ENCODE measurements at places on chromosomes 4 and X.
A peak's percentile ranks its signal among the peaks of the same experiment; 100 is the strongest.

DNA sequence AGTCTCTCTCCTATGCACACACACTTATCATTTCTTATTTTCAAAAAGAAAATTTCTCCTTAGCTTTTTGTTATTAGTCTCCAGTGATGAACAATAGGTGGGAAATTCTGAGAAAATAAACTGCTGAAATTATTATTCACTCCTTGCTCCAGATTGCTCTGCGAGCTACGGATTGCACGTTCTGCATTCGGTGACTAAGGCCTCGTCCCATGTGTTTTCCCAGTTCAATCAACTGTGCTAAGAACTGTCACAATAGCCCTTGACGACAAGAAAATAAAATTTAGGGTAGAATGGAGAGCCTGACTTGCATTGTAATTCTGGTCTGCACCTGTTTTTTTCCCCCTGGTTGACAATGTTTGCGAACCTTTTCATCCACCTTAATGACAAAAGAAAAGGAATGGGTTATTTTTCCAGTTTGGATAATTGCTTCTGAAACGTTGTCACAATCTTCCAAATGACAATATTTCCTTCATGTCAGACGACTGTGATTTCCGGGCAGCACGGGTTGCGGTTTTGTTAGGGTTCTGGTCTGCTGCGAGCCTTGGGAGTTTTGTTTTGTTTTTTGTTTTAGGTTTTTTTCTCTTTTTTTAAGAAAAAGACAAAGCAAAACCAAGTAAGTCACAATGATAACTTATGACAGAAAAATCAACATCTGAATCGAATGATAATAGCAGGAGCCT, 124.5 kb upstream of the NOCT start:
- DNase-seq = no peak

DNA sequence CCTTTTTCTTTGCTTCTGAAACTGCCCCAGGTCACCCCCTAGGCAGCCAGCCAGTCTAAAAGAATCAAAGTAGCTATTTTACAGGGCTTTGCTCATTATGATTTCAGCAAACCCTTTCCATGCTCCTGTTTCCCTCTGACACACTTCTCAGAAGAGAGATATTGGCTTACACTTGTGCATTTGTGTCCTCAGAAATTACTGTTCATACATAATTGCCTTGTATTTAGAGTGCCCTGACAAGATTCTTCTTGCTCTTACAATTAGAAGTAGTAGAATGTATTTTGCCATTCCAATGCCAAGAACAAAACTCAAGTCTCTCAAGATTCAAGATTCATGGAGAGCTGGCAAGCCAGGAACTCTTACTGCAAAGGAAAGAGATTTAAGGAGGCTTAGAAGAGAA, 531.0 kb upstream of the ZFP42 start:
- no peak for DNase-seq

GRCh38 chr4:59537246-59537886, 1662.8 kb upstream of the ADGRL3 start:
- DNase-seq = no peak

DNA sequence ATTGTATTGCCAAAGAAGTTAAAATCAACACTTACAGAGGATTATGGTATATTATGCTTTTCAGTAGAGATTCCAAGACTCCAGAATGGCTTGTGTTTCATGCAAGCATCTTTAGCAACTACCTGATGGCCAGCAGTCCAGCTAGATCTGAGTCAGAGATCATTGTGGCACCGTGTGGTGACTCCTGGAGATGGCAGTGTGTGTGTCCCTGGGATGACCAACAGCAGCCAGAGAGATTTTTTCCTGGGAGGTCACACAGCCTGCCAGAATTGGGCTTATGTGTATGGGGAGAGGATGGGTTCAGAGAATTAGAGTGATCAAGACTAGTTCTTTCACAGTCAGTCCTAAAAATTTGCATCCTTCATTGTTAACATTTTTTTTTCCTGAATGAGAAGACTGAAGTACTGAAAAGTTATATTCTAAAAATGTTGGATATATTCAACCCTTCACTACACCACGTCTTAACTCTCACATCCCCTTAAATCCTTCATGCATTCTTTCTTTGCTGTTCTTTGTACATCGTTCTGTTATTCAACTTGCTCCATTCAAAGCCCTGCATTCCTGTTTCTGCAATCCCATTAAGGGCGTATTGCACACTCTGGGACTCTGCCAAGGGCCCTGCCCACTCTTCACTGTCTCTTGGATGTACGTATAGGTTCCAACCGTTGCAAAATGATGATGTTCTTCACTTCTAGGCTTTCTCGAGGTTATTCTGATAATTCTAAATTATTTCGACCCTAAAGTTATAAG, 12.4 kb downstream of the TENM3 start:
- no peak for DNase-seq

DNA sequence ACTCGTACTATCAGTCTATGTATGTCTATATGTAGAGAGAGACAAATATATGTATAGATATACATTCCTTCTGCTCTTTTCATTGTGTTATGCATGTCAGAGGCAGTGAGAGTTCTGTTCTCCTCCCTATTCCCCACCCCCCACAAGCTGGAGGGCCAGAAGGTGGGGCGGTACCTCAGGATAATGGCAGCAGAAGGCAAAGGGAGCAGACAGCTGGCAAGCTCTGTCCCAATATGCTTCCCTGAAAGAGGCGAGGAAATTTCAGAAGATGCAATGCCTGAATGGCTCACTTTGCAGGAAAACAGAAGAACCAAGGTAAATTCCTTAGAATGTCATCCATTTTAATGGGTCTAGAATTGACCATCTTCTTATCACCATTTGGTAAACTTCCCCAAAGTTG, 114.4 kb downstream of the NAA11 start:
- DNase-seq = no peak

DNA sequence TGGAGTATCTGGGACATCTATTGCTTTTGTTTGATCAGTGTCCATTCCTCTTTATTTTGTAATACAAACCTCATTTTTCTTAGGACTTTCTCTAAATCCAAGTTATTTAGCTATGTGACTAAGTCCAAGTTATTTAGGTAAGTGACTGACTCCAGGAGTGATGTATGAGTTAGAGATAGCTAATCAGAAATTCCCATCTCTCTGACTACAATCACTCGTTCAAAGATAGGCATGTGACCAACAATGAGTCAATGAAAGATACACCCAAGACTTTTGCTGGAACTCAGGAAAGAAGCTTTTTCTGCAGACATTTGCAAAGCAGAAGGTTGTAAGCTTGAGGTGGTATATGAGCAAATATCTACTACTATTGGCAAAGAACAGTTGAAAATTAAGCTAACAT, 72.5 kb upstream of the KCNIP4 start:
- no peak for DNase-seq

DNA sequence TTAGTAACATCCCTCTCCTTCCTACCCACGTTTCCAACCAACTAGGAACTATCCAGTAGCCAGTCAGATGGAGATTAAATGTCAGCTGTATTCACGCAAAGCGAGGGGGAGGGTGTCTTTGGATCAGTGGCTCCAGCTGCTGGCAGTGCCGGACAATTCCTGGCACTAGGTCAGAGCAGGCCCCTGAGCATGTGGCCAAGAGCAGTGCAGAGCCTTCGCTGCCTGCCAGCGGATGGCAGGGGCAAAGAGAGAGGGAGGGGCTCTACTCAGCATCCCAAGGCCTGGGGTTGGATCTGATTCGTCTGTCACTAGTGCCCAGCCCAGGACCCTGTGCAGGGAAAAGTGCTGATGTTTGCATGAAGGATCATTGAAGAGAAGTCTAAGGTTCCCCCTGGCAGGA, 28.7 kb upstream of the JAKMIP1 start:
- DNase-seq = no peak

- DNase-seq = no peak
These were observed 2.6 kb downstream of the UNC5C start for GRCh38 chr4:95546221-95546620.

GRCh38 chrX:18899796-18900380, 84.0 kb downstream of the PHKA2 start:
- peak; percentile 54 for DNase-seq

GRCh38 chrX:30282527-30282926, 26.7 kb downstream of the NR0B1 start:
- DNase-seq = no peak

GRCh38 chr4:13765539-13765938, 138.0 kb upstream of the BOD1L1 start:
- no peak for DNase-seq

GRCh38 chrX:97704881-97705280, 821.2 kb downstream of the RPA4 start:
- DNase-seq = no peak

DNA sequence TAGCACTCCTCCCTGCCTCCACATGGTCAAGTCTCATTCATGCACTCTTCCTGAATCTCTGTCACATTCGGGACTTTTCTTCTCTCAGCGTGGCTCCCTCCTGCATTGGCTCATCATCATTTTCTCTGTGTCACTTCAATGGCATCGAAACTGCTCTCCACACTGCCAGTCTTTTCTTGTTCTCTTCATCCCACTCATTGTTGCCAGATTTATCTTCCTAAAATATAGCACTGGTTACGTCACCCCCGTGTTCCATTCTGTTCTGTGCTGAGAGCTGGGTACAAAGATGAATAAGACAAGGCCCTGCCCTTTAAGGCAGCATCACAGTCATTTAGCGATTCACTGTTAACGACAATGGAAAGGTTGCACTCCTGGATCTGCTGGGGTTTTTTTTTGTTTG, 174.4 kb upstream of the TBC1D9 start:
- DNase-seq = no peak

- DNase-seq = peak; percentile 27
These were observed 2183.9 kb upstream of the TENM3 start for GRCh38 chr4:180059216-180059881.

DNA sequence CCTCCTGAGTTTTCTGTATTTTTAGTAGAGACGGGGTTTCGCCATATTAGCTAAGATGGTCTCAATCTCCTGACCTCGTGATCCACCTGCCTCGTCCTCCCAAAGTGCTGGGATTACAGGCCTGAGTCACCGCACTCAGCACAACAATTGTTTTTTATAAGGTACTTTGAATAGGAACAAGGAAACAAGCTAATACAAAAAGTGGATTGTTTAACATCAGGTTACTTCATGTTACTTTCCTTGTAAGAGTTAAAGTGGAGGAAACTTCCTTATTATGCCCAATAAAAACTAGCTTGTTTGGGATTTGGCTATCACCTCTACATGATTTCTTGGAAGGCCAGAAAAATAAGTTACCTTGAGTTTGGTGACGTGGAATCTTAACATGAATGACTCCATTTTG, 698.7 kb downstream of the CCSER1 start:
- DNase-seq = no peak

- DNase-seq = no peak
These were observed 47.6 kb downstream of the ANAPC4 start for GRCh38 chr4:25424539-25425228.

- no peak for DNase-seq
These were observed 92.0 kb upstream of the CBR4 start for GRCh38 chr4:169102026-169102425.

- DNase-seq = no peak
These were observed 35.8 kb downstream of the CPEB2 start for GRCh38 chr4:15037923-15038541.

DNA sequence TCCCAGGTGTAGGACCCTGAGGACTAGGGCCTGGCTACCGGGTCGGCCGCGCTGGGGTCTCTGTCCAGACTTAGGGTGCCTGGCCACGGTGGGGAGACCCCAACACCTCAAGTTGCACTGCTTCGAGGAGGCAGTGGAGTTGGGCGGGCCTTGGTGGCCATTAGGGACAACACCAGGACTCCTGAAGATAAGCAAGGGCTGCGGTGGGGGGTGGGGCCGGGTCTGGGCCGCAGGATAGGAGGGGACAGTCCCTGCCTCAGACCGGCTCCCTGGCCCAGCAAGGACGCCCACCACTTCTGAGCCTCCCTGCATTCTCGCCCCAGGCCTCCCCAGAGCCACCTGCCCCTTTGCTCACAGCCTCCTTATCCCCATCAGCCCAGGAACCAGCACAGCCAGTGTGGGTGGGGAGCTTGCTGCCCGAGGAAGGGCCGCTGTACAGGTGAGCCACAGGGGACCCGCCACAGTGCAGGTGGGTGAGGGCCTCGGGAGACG, 5.5 kb upstream of the MXD4 start:
- DNase-seq = no peak

GRCh38 chrX:103309860-103310554, 783 bp downstream of the BEX2 start:
- DNase-seq = no peak

DNA sequence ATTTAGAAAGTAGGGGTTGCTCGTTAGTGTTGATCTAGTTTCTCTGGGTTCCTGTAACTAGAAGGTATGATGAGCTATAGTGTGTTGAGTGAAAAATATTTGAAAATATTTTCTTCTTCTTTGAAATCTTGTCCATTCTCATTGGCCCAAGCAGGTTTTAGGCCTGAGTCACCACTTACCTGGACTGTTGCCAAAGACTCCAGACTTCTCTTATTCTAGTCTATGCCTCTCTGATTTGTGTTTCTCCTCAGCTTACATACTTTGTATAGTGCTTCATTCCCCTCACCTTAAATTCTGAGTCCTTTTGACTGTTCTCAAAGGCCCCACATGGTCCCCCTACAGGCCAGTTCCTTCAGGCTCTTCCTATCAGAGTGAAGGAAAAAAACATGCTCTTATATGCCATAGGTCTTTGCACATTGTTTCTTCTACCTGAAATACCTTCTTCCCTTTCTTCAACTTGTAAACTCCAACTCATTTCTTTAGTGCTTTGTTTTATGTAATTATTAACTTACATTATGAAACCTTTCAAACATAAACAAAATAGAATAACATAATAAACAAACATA, 258.2 kb downstream of the PPP1R2C start:
- no peak for DNase-seq

DNA sequence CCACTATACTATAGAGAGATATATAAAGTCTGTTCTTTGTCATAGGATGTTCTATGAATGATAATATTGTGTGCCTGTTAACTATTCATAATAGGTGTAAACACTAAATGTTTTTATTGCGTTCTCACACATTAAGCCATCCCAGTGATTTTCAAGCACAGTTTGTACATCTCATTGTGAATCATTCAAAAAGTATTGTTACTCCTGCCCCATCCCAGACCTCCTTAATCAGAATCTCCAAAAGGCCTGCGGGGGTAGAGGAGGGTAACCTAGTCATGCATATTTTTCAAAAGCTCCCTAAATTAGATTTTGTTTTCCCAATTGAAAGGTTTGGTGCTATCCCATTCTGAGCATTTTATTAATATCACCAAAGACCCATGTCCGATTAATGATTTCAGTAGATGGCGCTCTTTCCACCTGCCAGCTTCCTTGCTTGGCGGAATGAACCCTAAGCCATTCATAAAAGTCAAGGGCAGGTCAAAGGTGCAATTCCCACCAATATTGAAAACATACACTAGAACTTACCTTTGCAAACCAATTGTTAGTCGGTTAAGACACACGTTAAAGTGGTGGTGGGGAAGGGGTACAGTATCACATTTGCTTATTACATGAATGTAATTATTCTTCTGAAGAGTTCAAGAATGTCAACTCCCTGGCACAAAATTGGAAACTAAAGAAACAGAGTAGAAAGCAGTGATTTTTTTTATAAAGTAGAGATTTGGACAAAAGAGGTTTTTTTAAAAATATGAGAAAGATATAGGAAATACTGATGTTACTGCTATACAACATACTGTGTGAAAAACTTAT, 5.8 kb upstream of the TET2 start:
- DNase-seq = no peak
